Stimulated activated CD8-positive, alpha-beta memory T cell treated with anti-CD3 and anti-CD28 coated beads, Interleukin-4, amount 100 ng/mL, for 4 hours (primary cell): ENCODE measurements at places on chromosomes 7 and 10.

DNA sequence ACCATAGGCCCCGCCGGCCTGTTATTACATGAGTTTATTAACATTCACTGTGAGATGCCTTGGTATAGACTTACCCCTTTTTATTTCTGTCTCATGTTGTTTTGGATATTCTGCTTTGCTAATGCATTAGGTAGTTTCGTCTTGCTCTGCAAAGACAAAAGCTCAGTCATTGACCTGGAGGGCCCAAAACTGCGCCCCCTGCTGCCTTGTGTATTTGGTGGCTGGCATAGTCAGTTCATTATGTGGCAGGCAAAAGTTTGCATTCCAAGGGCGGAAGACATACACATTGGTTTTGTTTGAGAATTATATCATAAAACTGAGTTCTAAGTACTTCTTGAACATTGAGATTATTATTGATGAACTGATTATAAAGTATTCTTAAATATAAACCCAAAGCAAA, 372.5 kb downstream of the SDK1 start:
- DNase-seq = peak; percentile 1

GRCh38 chr10:22317076-22317370, 835 bp downstream of the COMMD3 start:
- no peak for DNase-seq

GRCh38 chr10:71319042-71319799, at the start of gene SLC29A3:
SLC29A3 (plus strand) TSS chr10:71319259; CDS start chr10:71319310, 51 bp downstream.
- peak; percentile 71 for DNase-seq

DNA sequence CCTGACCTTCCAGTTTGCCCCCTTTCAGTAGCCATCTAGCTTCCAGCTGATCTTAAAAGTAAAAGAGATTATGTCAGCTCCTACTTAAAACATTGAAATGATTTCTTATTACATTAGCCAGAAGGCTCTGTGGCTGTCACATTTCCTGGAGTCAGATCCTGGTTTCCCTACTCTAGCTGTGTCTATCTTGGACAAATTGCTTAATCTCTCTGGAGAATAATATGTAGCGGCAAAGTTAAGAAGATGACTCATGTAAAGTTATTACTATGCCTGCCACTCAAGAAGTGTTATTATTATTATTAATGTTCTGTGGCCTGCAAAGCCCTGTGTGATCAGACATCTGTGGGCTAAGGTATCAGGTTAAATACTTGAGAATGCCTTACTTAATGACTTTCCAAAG, 107.2 kb downstream of the RUNDC3B start:
- no peak for DNase-seq

GRCh38 chr10:119344381-119344780, 137.0 kb downstream of the GRK5 start:
- DNase-seq = no peak

DNA sequence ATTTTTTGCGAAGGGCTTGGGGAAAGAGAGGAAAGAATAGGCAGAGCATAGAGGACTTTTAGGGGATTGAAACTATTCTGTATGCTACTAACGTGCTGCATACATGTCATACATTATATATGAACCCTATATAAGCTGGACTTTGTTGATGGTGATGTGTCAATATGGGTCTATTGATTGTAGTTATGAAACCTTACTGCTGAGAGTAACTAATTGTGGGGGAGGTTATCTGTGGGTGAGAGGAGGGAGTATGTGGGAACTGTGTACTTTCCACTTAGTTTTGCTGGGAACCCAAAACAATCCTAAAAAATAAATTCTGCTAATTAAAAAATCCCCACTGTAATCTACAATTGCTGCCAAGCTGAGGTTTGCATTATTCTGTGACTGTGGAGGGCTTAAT, 15.3 kb upstream of the CYP2C19 start:
- DNase-seq = no peak

- peak; percentile 43 for DNase-seq
These were observed 53.8 kb downstream of the WDR37 start for GRCh38 chr10:1109795-1110673.

DNA sequence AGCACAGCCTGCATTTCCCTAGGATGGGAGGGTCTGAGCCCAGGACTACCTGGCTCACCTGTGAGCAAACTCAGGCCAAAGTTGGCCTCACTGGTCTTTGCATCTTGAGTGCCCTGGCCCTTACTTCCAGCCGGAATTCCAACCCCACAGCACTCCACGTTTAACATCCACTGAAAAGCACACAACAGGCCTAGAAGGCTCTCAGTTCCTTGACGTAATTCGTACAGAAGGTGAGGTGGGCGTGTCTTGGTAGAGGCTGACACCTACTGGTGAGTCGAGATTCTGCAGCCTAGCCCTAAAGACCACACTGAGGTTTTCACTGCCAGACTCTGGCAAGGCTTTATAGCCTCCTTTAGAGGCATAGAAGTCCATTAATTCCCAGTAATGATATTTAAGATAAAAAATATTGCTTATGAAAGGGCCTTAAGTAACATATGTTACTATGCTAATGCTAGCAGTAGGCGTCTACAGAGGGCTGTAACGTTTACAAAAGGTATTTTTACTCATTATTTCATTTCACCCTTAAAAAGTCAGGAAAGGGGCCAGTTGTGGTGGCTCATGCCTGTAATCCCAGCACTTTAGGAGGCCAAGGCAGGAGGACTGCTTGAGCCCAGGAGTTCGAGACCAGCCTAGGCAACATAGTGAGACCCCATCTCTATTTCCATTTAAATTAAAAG, 95.8 kb downstream of the HIP1 start:
- DNase-seq = peak; percentile 42

DNA sequence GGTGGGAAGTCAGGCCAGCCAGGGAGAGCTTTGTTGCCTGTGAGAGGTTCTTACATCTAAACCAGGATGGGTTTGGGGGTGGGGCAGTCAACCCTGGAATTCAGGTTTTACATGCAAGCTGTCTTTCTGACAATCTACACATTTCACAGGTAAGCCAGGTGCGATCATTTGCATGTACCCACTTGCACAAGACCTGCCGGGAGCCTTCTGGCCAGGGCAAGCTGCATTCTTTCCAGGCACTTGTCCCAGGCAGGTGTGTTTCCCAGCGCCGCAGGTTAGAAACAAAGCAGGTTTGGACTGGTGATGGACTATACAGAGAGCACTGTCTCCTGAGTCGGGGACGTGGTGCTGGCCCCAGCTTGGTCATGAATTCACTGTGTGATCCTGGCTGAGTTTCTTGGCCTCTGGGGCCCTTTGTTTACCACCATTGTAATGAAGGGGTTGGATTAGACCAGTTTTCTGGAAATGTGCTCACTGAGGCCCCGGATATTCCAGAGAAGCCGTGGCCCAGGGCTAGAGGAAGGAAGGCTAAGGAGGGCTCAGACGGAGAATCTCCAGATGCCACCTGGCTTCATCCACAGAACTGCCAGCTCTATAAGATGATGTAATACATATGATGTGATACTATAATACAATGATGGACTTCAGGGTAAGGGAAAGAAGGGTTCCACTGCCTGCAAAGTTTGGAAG, 205.2 kb upstream of the SVIL start:
- DNase-seq = no peak

- DNase-seq = no peak
These were observed 69.9 kb downstream of the FOXL3 start for GRCh38 chr7:359766-360361.

GRCh38 chr10:35011771-35012191, 78.4 kb downstream of the CUL2 start:
- DNase-seq = no peak

GRCh38 chr10:99920901-99921300, 88.8 kb downstream of the DNMBP start:
- DNase-seq = no peak

DNA sequence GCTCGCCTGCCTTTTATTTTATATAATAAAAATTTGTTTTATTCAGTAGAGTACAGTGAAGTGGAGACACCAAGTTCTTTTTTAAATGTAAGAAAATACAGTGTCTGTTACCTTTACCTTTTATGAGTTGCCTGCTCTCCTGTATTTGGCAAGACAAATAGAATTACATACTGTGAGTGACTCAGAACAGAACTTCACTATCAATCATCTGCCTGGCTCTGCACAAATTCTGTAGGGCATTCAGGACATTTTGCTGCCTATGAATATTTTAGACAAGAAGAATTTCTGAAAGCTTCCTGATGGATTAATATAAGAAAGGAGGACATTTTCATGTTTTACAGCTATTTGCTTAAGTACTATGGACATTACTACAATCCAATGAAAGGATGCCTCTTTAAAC, 135.4 kb upstream of the PHF14 start:
- DNase-seq = no peak

DNA sequence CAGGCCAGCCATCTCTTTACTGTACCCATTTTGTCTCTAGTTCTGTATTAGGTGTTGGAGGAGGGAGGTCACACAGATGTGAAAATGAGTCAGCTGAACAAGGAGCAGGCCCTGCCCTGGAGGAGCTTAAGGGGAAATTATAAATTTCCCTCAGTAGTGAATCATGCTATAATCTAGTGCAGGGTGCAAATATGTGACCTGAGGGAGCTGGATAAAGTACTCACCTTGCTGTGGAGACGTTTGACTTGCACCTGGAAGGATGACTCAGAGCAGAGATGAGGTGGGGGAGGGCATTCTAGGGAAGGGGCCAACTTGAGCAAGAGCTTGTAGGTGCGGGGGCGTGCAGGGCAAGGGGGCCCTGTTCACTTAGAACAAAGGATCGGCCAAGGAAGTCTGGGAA, 610.6 kb downstream of the SDK1 start:
- no peak for DNase-seq

DNA sequence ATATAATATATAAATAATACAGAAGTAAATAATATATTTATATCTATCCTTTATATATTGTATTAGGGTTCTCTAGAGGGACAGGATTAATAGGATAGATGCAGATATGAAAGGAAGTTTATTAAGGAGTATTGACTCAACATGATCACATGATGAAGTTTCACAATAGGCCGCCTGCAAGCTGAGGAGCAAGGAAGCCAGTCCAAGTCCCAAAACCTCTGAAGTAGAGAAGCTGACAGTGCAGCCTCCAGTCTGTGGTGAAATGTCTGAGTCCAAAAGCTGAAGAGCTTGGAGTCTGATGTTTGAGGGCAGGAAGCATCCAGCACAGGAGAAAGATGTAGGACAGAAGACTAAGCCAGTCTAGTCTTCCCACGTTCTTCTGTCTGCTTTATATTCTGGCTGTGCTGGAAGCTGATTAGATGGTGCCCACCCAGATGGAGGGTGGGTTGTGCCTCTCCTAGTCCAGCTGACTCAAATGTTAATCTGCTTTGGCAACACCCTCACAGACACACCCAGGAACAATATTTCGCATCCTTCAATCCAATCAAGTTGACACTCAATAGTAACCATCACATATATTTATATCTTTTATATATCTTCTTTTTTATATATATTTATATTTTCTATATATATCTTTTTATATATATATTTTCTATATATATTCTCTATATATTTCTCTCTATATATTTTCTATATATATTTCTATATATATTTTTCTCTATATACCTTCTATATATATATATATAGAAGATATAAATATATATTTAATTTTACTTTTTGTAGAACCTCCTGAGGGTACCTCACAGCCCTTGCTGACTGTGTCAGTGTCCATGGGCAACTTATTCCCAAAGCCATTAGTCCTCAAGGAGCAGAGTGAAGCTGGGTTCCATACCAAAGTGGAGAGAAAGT, 24.6 kb upstream of the AKR1B10 start:
- no peak for DNase-seq

- no peak for DNase-seq
These were observed 64.3 kb downstream of the HOXA1 start for GRCh38 chr7:27031289-27032172.

DNA sequence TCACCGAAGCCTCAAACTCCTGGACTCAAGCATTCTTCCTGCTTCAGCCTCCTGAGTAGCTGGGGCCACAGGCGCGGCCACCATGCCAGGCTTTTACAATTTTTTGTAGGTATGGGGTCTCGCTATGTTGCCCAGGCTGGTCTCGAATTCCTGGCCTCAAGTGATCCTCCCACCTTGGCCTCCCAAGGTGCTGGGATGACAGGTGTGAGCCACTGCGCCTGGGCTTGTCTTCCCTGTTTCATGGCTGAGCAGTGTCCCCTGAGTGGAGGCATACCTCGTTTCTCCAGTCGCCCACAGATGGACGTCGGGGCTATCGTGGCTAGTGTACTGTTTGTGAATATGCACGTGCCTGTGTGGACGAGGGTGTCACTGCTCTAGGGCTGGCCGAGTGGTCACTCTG, 11.3 kb downstream of the INPP5A start:
- DNase-seq = no peak

- DNase-seq = no peak
These were observed 345.9 kb upstream of the ZNF32 start for GRCh38 chr10:43994539-43994938.

GRCh38 chr10:124906551-124907001, 35.3 kb upstream of the ZRANB1 start:
- no peak for DNase-seq

DNA sequence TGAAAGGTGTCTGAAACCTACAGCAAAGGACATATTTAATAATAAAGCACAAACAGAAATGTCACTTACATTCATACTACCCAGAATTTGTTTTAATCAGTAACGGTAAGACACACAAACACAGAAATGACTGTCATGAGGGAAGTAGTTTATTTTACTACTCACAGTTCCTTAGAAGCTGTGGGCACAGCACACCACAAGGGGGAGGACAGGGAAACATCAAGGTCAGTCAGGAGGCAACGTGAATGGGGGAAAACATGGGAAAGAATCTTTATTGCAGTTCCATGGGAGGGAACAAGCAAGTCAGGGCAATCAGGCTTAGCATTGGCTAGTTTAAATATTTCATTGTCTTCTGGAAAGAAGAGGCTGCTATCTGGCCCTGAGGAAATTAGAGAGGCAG, 123.8 kb upstream of the PDSS1 start:
- no peak for DNase-seq

- no peak for DNase-seq
These were observed 51.8 kb downstream of the RELN start for GRCh38 chr7:103937680-103938079.

DNA sequence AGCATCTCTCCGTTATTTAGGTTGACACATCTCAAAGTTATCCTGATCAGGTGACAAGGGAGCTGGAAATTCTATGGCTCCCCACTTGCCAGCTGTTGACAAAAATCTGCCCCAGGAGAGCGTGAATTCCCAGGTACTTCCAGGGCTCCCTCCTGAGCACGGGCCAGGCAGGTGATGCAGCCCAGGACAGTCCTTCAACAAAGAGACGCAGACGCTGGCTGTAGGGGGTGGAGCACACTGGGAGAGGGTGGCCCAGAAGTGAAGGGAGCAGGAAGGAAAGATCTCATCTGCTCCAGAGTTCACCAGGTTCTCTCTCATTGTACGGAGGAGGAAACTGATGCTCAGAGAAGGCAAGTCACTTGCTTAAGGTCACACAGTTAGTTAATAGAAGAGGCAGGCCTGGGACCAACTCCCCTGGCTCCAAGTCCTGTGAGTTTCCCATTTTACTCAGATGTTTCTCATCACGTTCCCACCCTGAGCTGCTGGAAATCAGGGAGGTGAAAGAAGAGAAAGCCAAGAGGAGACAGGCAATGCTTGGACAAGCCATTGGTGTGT, 41.0 kb upstream of the CHST3 start:
- no peak for DNase-seq
